ENCODE measurements at places on chromosomes 12 and 14. TPM values are rescaled to one million over a fixed set of nuclear protein-coding genes. Genes with fewer than 3 reads are reported as not detected.

DNA sequence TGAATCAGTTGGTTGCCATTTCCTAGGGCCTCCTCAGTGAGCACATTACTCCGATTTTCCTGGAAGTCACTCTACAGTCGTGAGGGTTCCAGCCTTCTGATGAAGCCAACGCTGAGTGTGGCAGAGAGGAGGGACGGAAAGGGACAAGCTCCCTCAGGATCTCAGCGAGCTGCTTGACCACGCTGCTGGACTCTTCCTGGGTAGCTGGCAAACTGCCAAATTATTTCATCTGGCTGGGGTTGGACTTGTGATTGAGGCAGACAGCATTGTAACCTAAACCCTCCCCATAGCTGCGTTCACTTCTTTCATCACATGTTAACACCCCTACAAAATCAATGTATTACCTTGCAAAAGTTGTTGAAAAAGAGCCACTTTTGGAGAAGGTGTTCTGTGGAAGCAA lies 69.6 kb upstream of the CHST11 start:
- no peak for DNase-seq

GRCh38 chr12:66235626-66236281 lies 46.7 kb downstream of the IRAK3 start:
- no peak for DNase-seq

DNA sequence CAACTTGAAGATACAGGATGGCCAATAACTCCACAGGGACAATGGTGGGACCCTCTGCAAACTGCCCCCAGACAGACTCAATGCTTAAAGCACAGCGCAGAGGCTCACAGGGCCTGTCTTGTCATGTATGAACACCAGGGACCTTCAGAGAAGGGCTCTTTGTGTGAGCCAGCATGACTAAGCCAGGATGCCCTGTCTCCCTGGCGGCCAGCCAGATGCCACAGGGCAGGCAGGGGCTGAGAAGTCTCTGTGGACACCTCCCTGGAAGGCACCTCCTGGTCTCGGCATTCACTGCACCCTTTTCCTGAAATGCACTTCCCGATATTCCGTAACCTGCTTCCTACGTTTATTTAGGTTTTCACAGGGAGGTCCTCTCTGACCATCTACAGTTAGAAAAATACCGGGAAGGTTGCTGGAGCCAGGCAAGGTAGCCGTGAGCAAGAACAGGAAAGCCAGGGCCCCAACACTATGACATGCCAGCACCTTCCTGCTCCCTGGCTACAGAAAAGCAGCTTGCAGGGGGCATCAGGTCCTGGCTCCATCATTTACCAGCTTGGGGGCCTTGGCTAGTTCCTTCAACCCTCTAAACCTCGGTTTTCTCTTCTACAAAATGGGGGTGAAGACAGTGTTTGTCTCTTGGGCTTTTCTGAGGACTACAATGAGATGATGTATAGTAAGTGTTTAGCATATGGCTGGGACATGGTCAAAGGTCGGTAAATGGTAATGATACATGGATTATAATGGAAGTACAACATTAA lies 65.0 kb downstream of the PITPNM2 start:
- DNase-seq, result no peak

GRCh38 chr12:121807642-121808347 lies 4.0 kb downstream of the SETD1B start:
- no peak for DNase-seq

The RAB35 gene
- 40.5 TPM for total RNA-seq

The KRT77 gene
- total RNA-seq, result not detected

The KRT73 gene
- total RNA-seq, result not detected

The KLRK1 gene
- not detected for total RNA-seq

The PTCSC3 gene
- total RNA-seq, result not detected

The FAM222A gene
- 1.0 TPM for total RNA-seq

The ABHD12B gene
- not detected for total RNA-seq

The LRRIQ1 gene
- 0.88 TPM for total RNA-seq
